ENCODE measurements at places on chromosomes 16 and 17. TPM values are rescaled to one million over a fixed set of nuclear protein-coding genes. Genes with fewer than 3 reads are reported as not detected.

The OTOP3 gene
- 0.05 TPM for polyA plus RNA-seq

The NOD2 gene
- 1.9 TPM for polyA plus RNA-seq

The SLC12A3 gene
- polyA plus RNA-seq = 0.34 TPM

The WSCD1 gene
- polyA plus RNA-seq = 1.1 TPM

The MED13 gene
- polyA plus RNA-seq = 12.0 TPM

The ZNF624 gene
- polyA plus RNA-seq = 2.6 TPM

Data from thymus (tissue), 14 donors.